ENCODE measurements at places on chromosomes 1 and 21. TPM values are rescaled to one million over a fixed set of nuclear protein-coding genes. Genes with fewer than 3 reads are reported as not detected.

Gene OR2M7
- not detected for total RNA-seq

Gene RAD54L
- total RNA-seq: 1.9 TPM

Gene SMCP
- total RNA-seq: not detected

GRCh38 chr1:86940599-86940998 is 26.2 kb downstream of the HS2ST1 start:
- H3K27me3 ChIP-seq: no peaks in the 10 kb centered on the region
- no peaks in the 10 kb centered on the region for H3K36me3 ChIP-seq
- H3K4me3 ChIP-seq: no peak overlapping the region
- no peaks in the 10 kb centered on the region for H3K4me1 ChIP-seq
- no peak overlapping the region for H3K27ac ChIP-seq

- DNase-seq: no peak
- H3K4me3 ChIP-seq: no peak overlapping the region
- H3K36me3 ChIP-seq: no peaks in the 10 kb centered on the region
- peaks cover 25% of the 10 kb centered on the region for H3K27me3 ChIP-seq
- no peak overlapping the region for H3K27ac ChIP-seq
Observed at GRCh38 chr1:206804156-206804737, 32.0 kb upstream of the IL10 start.

Gene FMO5
- 1.3 TPM for total RNA-seq

- peaks cover 20% of the 10 kb centered on the region for H3K36me3 ChIP-seq
- H3K27ac ChIP-seq: no peak overlapping the region
- no peak for DNase-seq
- H3K27me3 ChIP-seq: no peaks in the 10 kb centered on the region
- H3K4me3 ChIP-seq: no peak overlapping the region
Observed at GRCh38 chr1:1560178-1560577, 14.5 kb downstream of the SSU72 start.

- H3K4me3 ChIP-seq: no peak overlapping the region
- H3K27me3 ChIP-seq: peaks cover 4% of the 10 kb centered on the region
- H3K27ac ChIP-seq: no peak overlapping the region
- H3K4me1 ChIP-seq: no peaks in the 10 kb centered on the region
Observed at GRCh38 chr1:210366767-210367166, 38.1 kb downstream of the HHAT start.

GRCh38 chr1:5424802-5425703 is 567.2 kb downstream of the NPHP4 start:
- no peak for DNase-seq
- H3K4me1 ChIP-seq: no peaks in the 10 kb centered on the region
- H3K4me3 ChIP-seq: no peak overlapping the region
- no peaks in the 10 kb centered on the region for H3K36me3 ChIP-seq
- H3K27ac ChIP-seq: no peak overlapping the region

Gene SPSB1
- 56.7 TPM for total RNA-seq

- DNase-seq: no peak
- no peaks in the 10 kb centered on the region for H3K27me3 ChIP-seq
- peaks cover 56% of the 10 kb centered on the region for H3K4me1 ChIP-seq
- H3K4me3 ChIP-seq: no peak overlapping the region
- H3K36me3 ChIP-seq: no peaks in the 10 kb centered on the region
Observed at GRCh38 chr1:53683986-53684740, 54.8 kb downstream of the GLIS1 start.

Measured in astrocyte (in vitro differentiated cells and primary cell).